ENCODE measurements at places on chromosomes 13 and 19. TPM values are rescaled to one million over a fixed set of nuclear protein-coding genes. Genes with fewer than 3 reads are reported as not detected.
A peak's percentile ranks its signal among the peaks of the same experiment; 100 is the strongest.

- DNase-seq = no peak
Observed at GRCh38 chr13:76000131-76000530, 364.0 kb downstream of the LMO7 start.

GRCh38 chr13:60696602-60697001, 299.6 kb downstream of the TDRD3 start:
- no peak for DNase-seq

DNA sequence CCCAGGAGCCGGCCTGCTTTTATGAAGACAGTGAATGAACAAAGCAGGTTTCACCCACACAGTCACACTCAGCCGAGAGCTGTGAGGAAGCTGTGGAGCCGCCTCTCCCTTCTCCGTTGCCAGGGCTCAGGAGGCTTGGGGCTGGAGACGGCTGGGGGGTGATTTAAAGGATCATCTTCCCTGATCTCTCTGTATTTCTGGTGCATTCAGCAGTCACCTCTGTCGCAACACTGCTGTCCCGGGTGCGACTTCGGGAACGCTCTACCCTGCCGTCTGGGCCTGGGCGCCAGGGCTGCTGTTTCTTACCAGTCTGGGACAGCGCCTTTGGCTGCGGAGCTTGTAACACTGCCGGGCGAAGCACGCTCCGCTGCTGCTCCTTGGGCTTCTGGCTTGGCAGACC, 18.1 kb downstream of the CAPS start:
- no peak for DNase-seq

DNA sequence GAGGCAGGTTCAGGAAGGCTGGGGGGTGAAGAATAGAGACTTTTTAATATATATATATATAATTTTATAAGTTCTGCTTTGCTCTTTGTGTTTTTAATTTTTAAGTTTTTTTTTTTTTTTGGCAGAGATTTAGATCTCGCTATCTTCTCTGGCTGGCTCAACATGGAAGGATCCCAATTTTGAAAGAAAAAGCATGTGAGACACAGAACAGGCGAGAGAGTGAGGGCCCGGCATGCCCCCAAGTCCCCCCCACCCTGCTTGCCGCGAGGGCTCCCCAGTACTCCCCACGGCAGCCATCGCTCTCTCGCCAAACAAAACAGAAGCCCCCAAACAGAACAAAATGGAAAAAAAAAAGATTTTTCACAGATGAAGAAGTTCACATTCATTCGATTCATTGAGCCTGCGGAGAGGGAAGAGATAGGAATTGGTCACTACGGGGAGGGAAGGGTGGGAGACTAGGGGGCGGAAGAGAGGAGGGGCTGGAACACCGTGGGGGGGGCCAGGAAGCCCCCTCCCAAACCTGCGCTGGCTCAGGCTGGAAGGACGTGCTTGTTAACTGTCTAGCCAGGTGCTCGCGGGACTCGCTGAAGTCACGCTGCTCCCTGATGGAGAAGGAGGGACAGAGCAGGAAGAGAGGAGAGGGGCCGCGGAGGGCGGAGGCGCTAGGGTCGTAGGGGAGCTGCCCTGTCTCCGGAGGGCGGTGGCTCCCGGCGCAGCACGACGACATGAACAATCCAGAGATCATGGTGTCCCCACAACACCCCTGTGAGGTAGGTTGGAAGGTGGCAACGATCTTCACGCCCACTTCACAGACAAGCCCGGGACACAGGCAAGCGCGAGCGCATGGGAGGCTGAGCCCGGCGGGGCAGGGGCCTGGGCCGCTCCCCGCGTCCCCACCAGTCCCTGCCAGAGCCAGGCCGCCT, 10.6 kb downstream of the KHSRP start:
- no peak for DNase-seq

DNA sequence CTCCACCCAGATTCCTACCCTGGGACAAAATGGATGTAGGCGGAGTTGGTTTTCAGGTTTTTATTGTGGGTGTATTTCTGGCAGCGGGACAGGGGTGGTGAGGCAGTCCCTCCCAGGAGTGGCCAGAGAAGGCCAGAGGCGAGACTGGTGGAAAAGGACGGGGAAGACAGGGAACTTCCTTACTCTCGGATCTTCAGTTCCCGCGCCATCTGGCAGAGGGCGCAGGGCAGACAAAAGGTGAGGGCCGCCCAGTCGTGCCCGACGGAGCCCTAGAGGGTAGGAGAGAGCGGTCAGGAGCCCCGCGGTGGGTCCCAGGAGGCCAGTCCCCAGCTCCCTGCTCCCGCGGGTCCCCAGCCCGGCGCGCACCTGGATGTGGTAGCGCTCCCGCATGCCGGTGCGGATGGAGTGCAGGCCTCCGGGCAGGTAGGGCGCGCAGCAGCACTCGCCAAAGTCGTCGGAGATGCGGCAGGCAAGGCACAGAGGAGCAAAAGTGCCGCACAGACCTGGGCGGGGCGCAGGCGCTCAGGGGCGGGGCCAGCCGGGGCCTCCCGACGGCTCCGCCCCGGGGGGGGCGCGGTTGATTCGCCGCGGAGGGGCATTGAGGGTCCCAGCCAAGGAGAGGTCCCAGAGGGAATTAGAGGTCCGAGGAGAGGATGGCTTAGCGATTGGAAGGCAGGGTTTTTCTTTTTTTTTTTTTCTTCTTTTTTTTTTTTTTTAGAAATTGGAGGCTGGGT, 3.0 kb downstream of the CNFN start:
- peak; percentile 53 for DNase-seq

GRCh38 chr19:12994701-12995595, at the start of gene NFIX:
NFIX (plus strand) TSS chr19:12995475; CDS start chr19:12995838, 363 bp downstream.
- DNase-seq = peak; percentile 73

- no peak for DNase-seq
Observed at GRCh38 chr13:84500016-84500415, 617.7 kb upstream of the SLITRK1 start.

DNA sequence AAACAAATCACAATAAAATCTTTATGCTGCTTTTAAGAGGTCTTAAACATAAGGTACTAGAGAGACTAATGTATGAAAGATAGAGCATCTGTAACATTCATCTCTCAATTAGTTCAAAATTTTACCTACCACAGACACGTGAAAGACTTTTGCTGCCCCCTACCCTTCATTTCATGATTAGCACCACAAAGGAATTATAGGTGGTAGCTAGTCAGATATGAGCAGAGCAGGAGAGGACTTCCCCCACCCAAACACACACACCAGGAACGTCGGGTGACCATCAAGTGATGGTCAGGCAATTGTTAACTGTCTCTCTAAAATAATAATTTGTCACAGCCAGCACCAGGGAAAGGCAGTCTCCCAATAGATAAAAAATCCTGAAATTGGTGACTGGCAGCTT, 1531.7 kb upstream of the SPRY2 start:
- DNase-seq = no peak

DNA sequence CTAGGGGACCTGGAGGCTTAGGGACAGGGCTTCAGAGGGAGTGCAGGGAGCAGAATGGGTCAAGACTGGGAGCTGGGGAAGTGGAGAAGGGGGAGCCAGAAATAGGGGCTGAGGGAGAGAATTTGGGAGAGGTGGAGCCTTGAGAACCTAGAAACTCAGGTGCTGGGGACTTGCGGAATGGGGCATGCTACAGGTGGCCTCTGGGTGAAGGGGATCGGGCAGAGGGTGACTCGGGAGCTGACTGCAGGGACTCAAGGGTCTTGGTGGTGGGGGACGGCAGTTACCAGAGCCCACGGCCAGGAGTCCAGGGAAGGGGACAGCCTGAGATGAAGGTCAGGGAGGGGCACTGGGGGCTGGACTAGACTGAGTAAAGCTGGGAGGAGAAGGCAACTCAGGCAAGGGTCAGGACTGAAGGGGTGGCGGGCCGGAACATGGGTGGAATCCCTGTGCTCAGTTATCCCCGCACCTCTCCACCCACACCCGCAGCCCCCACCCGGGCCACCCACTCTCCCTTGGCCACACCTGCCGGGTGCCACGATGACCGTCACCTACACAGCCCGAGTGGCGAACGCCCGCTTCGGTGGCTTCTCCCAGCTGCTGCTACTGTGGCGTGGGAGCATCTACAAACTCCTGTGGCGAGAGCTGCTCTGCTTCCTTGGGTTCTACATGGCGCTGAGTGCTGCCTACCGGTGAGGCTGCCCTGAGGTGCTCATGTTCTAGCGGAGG, 628 bp downstream of the BEST2 start:
- no peak for DNase-seq

- DNase-seq = no peak
Observed at GRCh38 chr19:10921910-10922637, 6.4 kb downstream of the YIPF2 start.

- DNase-seq = no peak
Observed at GRCh38 chr19:47106821-47107201, 6.8 kb downstream of the ZC3H4 start.

DNA sequence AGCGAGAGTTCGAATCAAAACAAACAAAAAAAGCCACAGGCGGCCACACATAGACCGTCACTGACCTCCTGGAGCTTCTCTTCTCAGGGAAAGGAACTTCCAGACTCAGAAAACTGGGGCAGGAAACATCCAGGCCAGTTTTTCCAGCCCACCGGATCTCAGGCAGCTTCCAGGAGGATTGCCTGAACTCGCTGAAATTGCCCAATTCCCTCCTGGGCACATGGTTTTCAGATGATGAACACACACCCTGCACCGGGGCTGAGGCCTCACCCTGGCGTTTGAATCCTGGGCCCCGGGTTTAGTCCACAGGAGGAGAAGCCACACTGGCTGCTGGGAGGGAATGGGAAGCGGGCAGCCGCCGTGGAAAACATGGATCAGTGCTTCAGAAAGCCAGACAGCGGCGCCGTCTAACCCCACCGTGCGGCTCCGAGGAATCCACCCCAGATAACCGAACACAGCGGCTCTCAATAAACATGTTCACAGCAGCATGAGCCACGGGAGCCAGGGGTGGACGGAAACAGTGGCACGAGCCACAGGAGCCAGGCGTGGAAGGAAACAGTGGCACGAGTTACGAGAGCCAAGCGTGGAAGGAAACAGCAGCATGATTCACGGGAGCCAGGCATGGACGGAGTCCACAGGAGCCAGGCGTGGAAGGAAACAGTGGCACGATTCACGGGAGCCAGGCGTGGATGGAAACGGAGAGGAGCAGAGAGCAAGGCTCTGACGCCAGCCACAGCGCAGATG, 18.2 kb upstream of the PTBP1 start:
- no peak for DNase-seq

DNA sequence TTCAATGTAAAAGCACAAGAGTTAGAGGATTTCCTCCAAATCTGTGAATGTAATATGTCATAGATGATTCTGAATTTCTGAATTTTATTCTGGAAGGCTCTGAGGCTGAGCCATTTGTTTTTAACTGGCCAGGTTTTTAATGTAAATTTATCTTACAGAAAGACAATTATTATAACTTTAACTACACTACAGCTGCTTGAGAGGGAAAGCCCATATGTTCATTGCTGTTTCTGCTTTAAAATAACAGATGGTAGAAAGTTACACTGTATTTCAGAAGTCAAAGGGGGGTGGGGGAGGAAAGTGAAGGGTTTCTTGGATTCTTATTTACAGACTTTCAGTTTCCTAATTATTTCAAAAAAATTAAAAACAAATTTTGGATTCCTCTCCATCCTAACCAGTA, 62.8 kb downstream of the DNAJC15 start:
- no peak for DNase-seq

DNA sequence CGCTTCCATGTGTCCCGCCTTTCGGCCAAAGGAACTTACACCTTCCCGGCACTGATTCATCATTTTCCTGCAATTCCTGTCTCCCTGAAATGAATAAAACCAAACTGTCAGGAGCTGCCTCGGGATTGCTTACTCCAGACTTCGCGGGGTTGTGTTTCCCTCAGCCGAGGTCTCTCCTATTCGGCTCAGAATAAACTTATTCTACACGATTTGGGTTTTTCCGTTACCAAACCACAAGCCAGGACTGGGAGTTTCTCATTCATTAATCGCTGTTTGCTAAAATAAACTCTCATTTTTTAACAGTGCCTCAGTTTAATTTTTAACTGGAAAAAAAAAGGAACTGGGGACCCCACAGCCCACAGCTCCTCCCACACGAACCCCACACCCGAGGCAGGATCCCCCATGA, 667 bp downstream of the ZNF878 start:
- no peak for DNase-seq

DNA sequence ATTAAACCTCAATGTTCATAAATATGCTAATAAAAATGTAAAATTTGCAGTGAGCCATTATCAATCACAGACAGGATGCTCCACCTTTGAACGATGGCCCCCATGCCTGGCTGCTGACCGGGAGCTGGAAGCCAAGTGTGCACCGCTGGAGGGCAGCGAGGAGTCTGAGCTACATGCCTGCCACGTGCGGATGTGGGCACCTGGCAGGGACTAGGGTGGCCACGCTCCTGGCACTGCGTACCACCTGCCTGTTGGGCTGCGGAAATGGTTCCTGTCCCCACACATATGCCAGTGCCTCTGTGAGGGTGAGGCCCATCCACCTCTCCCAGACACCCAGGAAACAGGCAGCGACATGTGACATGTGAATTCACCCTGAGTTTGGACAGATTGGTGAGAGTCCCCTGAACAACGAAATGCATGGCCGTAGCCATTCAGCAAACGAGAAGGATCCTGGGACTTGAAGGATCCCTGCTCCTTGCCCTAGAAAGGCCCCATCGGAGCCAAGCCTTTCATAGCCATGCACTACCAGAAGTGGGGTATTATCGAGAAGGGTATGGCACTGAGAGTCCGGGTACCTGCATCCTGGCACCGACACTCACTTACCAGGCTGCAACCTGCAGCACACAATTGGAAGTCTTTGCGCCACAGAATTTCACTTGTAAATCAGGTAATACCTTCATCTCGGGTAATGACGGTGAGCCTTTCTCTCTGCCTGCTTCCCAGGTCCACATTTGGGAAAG, 35.8 kb downstream of the TSHZ3 start:
- DNase-seq = no peak

GRCh38 chr19:2770055-2771013, 12.7 kb downstream of the SGTA start:
- no peak for DNase-seq

GRCh38 chr19:31316201-31316951, 32.9 kb downstream of the TSHZ3 start:
- no peak for DNase-seq

- DNase-seq = no peak
Observed at GRCh38 chr13:80161219-80161618, 179.7 kb downstream of the SPRY2 start.

- no peak for DNase-seq
Observed at GRCh38 chr19:41621226-41621625, 5.6 kb downstream of the CEACAM4 start.

GRCh38 chr13:29451976-29452375, 143.5 kb downstream of the SLC7A1 start:
- DNase-seq = no peak

GRCh38 chr19:12647490-12648071, 19.0 kb downstream of the MAN2B1 start:
- DNase-seq = no peak

The ZNF578 gene
- total RNA-seq = 0.34 TPM

The KLK15 gene
- not detected for total RNA-seq

The CEACAM1 gene
- total RNA-seq = 1.4 TPM

The CSNK1A1L gene
- not detected for total RNA-seq

The ZNF560 gene
- not detected for total RNA-seq

The ADM5 gene
- 10.4 TPM for total RNA-seq

The GRIK5 gene
- total RNA-seq = 39.9 TPM

The ZNF607 gene
- total RNA-seq = 17.6 TPM
